ENCODE measurements at places on chromosomes 1 and 21.
A peak's percentile ranks its signal among the peaks of the same experiment; 100 is the strongest.

DNA sequence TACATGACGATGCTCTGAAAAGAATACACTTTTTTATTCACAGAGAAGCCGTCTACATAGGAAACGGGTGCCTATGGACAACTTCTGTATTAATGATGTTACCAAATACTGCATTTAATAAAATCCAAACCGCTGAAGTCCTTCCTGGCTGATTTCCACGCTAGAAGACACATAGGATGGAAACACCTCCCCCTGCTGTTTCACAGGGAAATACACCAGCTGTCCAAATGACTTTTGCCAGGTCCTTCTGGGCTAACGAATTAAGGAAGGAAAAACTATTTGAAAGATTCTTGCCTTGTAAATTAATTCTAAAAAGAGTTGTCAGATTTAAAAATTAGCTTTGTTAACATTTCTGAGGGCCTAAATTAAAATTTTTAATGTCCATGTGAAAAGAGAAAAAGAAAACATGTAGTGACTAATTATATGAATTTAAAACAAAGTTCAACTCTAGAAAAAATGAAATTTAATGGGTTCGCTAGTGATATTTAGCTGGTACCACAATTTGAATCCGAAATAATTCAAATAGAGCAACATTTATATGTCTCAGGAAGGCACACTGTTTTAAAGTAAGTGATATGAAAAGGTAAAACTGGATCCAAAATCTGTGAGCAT lies 146.0 kb downstream of the RERE start:
- DNase-seq: peak; percentile 51

DNA sequence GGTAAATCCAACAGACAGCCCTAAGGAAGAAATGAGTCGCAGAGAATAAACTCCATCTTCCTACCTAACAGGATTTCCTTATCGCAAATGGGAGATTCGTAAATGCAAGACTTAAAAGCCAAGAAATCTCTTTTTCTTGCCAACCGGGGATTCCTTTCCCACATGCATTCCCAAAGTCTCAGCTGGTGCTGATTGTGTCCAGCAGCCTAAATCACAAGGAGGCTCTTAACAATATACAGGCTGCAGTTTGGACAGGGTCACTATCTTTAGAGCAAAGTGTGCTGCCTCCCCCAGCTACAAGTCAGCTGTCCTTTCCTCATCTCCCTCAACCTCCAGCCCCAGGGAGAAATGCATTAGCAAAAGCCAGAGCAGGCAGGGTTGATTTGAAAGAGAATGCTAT lies 189.8 kb upstream of the PLXNA2 start:
- DNase-seq: no peak

- DNase-seq: peak; percentile 88
These were observed 3.6 kb upstream of the SPSB1 start for GRCh38 chr1:9289090-9289534.

GRCh38 chr1:161702250-161702649 lies 4.8 kb upstream of the FCRLA start:
- DNase-seq: no peak

DNA sequence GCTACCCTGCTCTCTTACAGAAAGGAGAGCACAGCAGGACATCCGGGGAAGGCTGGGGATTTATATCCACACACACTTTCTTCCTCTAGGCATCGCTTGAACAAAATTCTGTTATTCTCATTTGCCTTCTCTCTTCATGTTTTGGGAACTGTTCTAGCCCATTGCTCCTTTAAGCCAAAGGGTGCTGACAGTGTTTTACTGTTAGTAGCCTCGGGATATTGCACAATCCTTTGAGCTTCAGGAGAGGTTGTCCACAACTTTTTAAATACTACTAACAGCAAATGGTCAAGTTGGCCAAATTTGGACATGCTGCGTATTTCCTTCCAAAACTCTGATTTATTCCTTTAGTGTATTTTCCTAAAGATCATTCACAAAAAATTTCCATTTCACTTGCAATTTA lies 579.2 kb upstream of the RGS18 start:
- no peak for DNase-seq

- DNase-seq: peak; percentile 18
These were observed 829 bp downstream of the ADAR start for GRCh38 chr1:154607106-154607608.

- no peak for DNase-seq
These were observed 46.1 kb downstream of the PKN2 start for GRCh38 chr1:88730132-88730675.

- no peak for DNase-seq
These were observed 416.0 kb downstream of the SIPA1L2 start for GRCh38 chr1:232213928-232214327.

DNA sequence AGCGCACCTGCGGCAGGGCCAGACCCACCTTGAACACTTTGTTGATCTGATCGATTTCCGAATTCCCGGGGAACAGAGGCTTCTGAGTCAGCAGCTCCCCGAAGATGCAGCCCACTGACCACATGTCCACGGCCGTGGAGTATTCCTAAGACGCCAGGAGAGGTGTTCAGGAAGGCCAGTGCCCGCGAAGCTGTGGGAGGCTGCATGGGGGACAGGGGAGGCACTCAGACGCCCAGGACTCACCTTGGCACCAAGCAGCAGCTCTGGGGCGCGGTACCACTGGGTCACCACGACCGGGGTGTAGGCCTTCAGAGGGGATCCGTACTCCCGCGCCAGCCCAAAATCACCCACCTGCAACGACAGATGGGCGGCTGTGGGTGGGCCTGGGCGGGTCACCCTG lies 11.2 kb upstream of the SLC35E2B start:
- no peak for DNase-seq

DNA sequence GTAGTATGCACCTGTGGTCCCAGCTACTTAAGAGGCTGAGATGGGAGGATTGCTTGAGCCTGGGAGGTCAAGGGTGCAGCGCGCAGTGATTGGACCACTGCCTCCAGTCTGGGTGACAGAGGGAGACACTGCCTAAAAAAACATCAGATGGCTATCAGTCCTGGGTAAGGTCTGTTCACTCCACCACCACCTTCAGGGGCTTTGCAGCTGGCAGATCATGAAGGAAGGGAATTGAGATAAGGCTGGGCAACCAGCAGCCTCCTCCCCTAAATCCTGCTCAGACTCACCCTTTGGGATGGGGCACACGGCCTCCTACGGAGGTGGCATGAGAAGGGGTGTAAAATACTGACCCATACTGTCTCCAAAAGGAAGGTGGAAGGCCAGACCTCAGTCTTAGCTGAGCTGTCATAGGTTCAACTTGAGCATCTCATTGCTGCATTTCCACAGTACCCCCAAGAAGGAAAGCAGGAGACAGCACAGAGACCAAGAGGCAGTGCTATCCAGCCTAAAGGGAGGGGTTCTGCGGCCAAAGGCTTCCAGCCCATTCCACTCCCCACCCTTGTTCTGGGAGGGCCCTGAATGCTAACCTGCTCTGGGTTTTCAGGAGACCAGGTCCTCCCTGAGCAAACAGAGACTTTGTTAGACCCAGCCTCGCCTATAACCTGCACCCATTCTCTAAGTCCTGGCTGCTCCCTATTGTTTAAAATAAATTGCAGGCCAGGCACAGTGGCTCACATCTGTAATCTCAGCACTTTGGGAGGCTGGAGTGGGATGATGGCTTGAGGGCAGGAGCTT lies 13.7 kb downstream of the SLC45A3 start:
- no peak for DNase-seq

- DNase-seq: no peak
These were observed 86.0 kb downstream of the EPHB2 start for GRCh38 chr1:22796642-22797041.

GRCh38 chr1:12015001-12015491 lies 4.3 kb upstream of the MIIP start:
- no peak for DNase-seq

DNA sequence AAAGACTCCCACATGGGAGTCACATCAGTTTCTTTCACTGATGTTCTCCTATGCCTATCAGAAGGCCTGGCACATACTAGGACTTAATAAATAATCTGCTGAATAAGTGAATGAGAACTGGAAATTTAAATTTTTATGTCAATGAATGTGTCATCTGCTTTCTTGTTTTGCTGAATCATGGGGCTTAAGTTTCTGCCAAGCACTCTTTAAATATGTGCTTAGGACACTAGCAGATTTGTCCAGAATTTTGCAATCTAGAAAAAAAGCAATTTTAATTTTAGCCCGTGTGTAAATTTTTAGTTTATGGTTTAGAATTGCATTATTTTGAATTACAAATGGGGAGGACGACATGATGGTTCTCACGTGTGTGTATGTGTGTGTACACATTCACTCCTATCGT lies 803.1 kb downstream of the USP25 start:
- no peak for DNase-seq

DNA sequence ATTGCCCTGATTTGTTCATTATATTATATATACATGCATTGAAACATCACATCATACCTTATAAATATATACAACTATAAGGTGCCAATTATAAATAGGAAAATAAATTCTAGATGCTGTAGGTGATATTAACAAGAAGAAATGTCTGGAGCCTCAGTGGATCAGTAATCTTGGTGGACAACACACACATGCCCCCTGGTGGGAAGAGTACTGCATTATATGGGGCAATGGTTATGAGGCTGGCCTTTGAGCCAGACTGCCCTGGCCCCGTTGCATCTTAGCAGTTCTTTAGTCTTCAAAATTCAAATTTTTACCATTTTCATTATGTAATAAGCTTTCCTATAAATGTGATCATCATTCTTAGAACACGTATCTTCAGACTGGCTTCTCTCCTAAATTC lies 335.0 kb upstream of the GREM2 start:
- peak; percentile 25 for DNase-seq

- DNase-seq: no peak
These were observed 83.1 kb downstream of the PTBP2 start for GRCh38 chr1:96804648-96805047.

DNA sequence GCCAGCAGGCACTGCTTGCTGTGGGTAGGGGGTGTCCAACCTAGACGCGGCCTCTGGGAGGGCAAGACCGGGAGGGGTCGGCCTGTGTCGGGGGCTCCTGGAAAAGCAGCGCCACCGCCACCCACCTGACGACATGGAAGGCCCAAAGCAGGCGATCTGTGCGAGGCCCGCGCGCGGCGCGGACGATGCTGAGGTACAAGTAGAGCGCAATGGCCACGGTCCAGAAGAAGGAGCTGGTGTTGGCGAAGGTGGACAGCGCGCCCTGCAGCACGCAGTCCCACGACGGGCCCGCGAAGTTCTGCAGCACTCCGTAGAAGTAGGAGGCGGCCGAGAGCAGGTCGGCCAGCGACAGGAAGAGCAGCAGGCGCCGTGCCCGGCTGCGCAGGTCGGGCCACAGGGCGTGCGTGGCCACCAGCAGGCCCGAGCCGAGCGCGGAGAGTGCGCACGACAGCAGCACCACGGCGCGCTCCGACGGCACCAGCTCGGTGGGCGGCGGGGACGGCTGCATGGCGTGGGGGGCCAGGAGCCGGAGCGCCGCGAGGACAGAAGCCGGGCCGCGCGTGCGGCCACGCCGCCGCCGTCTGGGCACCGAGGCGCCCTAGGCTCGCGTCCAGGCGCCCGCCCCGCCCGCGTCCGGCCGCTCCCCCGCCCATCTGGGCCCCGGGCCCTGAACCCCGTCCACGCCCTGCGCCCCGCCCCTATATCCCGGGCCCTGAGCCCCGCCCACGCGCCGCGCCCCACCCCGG lies at the start of gene GPR157:
TSS of gene GPR157 (minus strand) at position 583 of the 746 bp plus-strand sequence. CDS start at position 508, 75 bp downstream.
- peak; percentile 86 for DNase-seq

- peak; percentile 70 for DNase-seq
These were observed 47.5 kb upstream of the CRNN start for GRCh38 chr1:152461544-152461943.

DNA sequence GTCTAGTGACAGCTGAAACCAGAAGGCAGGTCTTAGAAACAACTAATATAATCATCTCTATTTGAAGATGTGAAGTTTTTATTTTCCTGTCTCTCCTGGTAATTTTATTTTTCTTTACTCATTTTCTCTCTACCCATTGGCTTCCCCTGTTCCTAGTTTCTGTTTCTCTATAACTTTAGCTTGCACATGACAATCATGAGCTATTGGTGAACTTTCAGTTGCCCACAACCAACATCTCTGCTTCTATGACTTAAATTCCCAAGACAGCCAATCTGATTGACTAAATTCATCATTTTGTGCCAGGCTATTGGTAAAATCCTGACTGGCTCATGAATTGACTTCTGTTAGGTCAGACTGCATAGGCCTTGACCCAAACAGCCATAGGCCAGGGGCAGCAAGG lies 13.7 kb upstream of the ACADM start:
- no peak for DNase-seq

GRCh38 chr21:44370027-44370735 lies 16.8 kb downstream of the TRPM2 start:
- DNase-seq: no peak

- DNase-seq: no peak
These were observed 197.6 kb downstream of the SIPA1L2 start for GRCh38 chr1:232432313-232432712.

DNA sequence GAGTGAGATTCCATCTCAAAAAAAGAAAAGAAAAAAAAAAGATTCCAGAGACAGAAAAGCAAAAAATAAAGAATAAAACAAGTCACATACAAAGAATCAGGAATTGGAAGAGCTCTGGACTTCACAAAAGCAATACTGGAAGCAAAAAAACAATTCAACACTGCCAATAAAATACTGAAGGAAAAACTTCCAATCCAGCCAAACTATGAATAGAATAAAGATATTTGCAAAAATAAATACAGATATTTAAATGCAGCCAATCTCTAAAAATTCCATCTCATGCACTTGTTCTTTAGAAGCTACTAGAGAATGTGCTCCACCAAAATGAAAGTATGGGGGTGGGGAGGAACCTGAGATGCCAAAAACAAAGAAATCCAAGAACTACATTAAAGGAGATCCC lies 29.4 kb upstream of the RBM34 start:
- no peak for DNase-seq

- peak; percentile 54 for DNase-seq
These were observed 46.6 kb downstream of the VPS26C start for GRCh38 chr21:37220433-37220980.
